ENCODE measurements at places on chromosomes 7 and 10. TPM values are rescaled to one million over a fixed set of nuclear protein-coding genes. Genes with fewer than 3 reads are reported as not detected.

Gene HECW1
- not detected for total RNA-seq

Gene CHST15
- total RNA-seq: 15.5 TPM

Gene NACAD
- 0.32 TPM for total RNA-seq

Gene PRPS1L1
- total RNA-seq: not detected

Gene KDM7A
- 3.2 TPM for total RNA-seq

Gene PRKAG2
- 15.6 TPM for total RNA-seq

Gene NME8
- total RNA-seq: not detected

Gene HYAL4
- not detected for total RNA-seq

Gene STRIP2
- total RNA-seq: 11.2 TPM

Gene SLC13A1
- total RNA-seq: not detected

Gene CXCL12
- 0.46 TPM for total RNA-seq

Gene CLIP2
- total RNA-seq: 25.5 TPM

Gene LRMDA
- total RNA-seq: 0.46 TPM

Gene EBF3
- 0.15 TPM for total RNA-seq

Gene BCL7B
- total RNA-seq: 24.0 TPM

Gene TBL2
- 77.0 TPM for total RNA-seq

Gene IL15RA
- total RNA-seq: 10.7 TPM

Gene CFAP43
- under 0.01 TPM for total RNA-seq

Gene INMT
- total RNA-seq: 0.15 TPM

Gene ASB10
- not detected for total RNA-seq

Gene HMX3
- total RNA-seq: not detected

Gene ANKRD22
- not detected for total RNA-seq

Gene MSS51
- total RNA-seq: 0.65 TPM

Gene NPY
- total RNA-seq: not detected

Gene SLC16A9
- total RNA-seq: 0.97 TPM

Gene PPP1R3A
- not detected for total RNA-seq
